ENCODE measurements at places on chromosomes 12 and 14.

- no peak for DNase-seq
Measured at GRCh38 chr12:58081488-58081887, 140.1 kb downstream of the ATP23 start.

DNA sequence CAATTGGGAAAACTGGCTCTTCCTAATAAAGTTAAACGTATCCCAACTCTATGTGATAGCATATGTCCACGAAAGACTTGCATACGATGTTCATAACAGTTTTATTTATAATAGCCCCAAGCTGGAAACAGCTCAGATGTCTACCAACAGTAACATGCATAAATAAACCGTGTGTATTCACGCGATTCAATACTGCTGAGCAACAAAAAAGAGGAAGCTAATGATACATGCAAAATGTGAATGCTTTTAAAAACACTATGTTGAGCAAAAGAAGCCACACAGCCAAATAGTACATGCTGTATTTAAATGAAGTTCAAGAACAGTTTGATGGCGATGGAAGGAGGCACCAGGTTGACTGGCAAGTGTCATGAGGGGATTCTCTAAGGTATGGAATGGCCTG is 55.7 kb downstream of the TRIM9 start:
- no peak for DNase-seq

DNA sequence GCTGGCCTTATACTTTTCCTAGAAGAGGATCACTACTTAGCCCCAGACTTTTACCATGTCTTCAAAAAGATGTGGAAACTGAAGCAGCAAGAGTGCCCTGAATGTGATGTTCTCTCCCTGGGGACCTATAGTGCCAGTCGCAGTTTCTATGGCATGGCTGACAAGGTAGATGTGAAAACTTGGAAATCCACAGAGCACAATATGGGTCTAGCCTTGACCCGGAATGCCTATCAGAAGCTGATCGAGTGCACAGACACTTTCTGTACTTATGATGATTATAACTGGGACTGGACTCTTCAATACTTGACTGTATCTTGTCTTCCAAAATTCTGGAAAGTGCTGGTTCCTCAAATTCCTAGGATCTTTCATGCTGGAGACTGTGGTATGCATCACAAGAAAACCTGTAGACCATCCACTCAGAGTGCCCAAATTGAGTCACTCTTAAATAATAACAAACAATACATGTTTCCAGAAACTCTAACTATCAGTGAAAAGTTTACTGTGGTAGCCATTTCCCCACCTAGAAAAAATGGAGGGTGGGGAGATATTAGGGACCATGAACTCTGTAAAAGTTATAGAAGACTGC is 1.5 kb downstream of the MGAT2 start:
- no peak for DNase-seq

DNA sequence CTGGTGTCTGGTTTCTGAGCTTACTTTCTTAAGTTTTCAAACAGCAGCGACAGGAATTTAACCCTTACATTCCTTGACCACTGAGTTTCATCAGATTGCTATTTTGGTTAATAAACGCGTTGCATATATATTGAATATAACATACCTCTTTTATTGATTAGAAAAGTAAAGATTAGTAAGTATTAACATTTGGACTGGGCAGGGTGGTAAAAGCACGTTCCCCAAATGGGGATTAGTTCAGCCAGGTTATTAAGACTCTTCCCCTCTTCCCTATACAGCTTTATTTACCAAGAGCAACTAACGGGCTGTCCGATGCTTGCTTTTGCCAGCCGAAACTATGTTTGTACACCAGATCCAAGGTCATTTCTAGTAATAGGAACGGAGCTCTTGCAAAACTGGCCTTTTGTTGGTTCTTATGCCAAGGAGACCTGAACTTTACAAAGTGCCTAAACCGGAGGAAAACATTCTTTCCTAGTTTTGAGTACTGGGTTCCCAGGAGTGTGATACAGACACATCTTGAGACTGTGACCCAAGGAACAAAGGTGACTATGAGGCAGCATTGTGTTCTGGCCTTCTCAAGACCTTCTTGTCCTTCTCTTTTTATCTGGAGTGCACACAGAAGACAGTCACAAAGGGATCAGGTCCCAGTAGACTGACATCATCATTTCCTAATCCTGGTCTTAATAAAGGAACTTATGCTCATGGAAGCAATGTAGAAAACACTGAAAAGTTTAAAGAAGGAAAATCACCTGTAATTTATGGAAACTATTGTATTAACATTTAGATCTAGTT is 2.6 kb downstream of the GLRX5 start:
- DNase-seq: no peak

GRCh38 chr12:109127533-109128242 is 11.3 kb downstream of the ACACB start:
- DNase-seq: no peak

Measured in CD4-positive, alpha-beta T cell treated with Interleukin-10 for 1 hour (primary cell).